ENCODE measurements at places on chromosomes 16 and 17.
A peak's percentile ranks its signal among the peaks of the same experiment; 100 is the strongest.

- DNase-seq: no peak
These were observed 45.8 kb upstream of the HELZ start for GRCh38 chr17:67290711-67291291.

DNA sequence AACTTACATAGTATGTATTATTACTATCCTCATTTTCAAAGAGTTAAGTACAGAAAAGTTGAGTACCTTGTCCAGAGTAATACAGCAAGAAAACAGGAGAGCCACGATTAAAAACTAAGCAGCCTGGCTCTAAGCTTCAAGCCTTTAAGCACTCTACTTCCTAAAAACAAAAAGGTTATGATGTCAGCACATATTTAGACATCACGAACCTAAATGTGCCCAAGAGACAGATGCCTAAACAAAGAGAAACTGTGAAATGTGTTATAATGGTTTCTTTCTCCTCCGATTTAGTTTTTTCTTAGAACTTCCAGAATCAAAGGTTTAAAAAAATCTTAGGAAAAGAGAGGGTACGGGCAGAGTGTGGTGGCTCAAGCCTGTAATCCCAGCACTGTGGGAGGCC is 151.0 kb downstream of the VPS53 start:
- no peak for DNase-seq

GRCh38 chr16:23757116-23757515 is 2.3 kb downstream of the CHP2 start:
- DNase-seq: no peak

GRCh38 chr17:81315129-81315884 is 20.2 kb upstream of the SLC38A10 start:
- DNase-seq: no peak

DNA sequence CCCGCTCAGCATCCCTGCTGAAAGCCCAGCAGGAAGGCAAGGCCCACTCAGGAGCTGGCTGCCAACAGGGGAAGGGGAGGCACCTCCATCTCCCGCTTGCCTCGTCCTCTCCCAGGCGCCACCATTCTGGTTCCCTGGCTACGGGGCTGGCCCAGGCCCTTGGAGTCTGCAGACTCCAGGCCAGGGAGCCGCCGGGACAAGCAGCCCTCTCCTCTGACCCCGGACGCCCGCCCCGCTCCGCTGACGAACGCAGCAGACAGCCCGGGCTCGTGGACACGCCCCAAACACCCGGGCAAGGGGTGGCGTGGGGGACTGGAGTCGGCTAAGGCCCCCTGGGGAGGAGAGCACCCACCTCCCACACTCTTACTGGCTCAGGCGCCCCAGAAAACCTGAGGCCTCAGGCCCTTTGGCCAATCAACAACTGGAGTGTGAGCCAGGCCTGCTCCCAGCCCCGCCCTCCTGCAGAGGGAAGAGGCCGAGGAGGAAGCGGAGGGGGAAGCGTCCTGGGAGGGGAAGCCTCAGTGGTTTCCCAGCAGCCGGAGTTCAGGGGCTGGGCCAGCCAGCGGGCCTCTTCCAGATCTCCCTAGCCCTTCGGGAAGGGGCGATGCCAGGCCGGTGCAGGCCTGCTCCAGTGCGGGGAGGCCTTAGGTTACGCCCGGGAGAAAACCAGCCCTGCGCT is 4.2 kb downstream of the MNT start:
- peak; percentile 86 for DNase-seq

DNA sequence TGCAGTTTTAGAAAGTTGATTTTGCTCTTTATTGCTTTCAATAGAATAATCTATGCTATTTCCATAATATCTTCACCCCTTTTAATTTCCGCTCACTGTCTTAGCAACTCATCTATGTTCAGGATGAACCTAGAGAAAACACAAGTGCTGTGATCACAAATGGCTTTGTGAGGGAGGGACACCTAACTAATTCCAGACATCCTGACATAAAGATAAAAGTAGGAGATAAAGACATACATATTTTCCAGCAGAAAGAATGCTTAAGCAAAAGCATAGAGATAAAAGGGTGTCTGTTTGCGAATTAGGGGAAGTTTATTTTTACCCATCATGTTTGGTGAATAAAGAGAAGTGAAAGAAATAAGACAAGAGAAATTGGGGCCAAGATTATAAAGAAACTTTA is 254.2 kb downstream of the KCNJ2 start:
- no peak for DNase-seq

DNA sequence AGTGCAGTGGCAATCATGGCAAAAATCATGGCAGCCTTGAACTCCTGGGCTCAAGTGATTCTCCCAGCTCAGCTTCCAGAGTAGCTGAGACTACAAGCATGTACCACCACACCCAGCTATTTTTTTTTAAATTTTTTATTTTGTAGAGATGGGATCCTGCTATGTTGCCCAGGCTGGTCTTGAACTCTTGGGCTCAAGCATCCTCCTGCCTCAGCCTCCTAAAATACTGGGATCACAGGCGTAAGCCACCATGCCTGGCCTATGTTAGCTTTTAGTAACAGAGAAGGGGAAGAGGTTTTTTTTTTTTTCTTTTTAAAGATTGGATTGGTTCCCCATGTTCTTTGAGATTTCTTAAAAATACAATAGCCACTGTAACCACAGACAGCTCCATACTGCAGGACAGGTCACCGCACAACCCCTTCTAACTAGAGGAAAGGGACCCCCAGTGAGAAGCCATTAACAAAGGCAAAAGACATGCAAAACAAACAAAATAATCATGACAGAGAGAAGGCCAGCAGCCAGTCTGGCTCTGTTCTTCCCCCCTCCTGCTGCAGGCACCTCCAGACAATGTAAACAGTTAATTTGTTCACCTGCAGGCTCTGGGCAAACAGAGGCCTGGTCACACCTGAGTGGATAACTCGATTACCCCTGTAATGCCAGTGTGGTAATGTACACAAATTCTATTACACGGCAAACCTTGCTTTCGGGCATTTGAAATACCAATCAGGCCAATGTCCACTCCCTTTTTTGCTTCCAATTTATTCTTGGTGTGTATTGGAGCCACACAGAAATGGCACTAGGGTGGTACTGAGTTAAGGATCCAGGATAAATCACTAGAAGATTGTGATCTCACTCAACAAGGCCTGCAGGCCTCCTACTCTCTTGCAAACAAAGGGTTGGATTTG is 52.9 kb downstream of the SNX11 start:
- no peak for DNase-seq

DNA sequence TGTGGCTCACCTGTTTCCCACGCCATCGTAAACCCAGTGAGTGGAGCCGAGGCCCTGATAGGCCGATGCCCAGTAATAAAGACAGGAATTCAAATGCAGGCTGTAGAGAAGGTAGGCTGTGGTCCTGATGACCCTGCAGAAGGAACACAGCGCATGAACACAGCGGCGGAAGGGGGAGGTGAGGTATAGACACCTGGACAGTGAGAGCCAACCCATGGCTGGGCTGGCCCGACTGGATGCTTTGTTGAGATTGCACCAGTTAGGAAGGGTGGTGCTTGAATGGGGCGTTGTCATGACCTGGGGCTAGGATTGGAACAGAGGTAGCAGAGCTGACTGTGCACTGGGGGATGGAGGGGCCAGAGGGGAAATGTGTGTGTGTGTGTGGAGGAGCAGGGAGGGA is 59.2 kb downstream of the CNGB1 start:
- no peak for DNase-seq

DNA sequence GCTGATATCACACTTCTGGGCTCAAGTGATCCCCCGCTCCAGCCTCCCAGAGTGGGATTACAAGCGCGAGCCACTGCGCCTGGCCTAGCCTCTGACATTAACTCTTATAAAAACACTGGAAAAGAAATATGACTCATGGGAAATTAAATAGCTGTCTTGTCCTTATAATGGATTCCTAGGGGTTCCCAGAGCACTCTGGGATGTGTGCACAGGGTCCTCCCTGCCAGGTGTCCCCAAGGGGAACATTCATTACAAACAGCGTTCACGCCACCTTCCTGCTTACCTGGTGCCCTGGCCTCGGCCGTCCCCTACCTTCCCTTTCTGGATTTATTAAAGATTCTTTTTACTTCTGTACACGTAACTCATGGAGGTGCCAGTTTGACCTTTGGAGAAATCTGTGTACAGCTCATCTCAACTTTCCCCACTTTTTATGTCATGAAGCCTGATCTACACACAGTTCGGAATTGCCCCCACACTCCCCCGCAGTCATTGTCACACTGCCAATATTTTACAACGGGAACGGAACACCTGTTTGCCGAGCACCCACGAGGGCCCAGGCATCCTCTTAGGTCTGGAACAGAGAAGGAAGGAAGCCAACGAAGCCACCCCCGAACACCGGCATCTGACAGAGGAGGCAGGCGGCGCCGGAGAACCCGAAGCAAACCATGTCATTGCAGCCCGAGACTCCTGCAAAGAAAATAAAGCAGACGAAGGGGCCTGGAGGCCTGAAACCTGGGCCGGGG is 39.7 kb upstream of the MEAK7 start:
- no peak for DNase-seq

DNA sequence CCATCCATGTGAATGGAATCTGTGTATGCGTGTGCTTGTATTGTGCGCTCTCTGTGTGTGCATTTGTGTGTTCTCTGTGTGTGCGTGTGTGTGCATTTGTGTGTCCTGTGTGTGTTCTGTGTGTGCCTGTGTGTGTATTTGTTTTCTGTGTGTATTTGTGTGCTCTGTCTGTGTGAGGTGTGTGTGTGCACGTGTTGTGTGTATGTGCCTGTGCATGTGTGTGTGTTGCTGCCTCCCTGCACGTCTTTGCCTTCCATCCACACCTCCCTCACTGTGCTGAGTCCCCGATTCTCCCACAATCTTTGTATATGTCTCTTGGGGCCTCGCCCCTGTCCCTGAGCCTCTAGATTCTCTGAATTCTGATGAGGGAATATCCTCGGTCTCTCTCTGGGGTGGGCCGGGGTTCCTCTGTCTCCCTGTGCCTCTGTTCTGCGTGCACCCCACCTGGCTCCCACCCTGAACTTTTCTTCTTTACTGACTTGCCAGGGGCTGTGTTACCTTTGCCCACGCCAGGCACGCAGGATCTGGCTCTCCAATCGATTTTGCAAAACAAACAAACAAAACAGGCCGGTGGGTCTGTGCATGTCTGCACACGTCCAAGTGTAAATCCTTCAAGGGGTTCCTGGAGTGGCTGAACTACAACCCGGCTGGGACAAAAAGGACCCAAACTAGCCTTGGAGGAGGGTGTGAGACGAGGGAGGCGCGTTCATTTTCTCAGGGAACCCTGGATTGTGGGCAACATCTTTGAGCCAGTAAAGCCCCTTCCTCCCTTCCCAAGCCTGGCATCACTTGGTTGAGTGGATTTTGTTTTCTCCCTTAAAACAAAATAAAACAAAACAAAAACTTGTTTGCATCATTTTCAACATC is 8.1 kb upstream of the FOXF1 start:
- DNase-seq: no peak

DNA sequence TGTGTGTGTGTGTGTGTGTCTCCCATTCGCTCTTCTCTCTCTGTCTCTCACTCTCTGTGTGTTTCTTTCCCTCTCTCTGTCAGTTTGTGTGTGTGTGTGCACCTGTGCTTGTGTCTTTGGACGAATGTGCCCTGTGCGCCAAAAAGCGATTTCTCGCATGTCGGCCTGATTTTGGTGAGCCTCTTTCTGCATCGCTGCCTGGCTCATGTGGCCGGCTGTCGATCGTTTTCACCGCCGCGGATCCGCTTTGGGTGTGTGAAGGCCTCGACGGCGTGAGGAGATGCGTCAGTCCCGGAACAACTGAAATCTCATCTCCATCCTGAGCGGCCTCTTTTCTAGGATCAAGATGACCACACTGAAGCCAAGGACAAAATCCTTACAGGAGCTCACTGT is 609.0 kb downstream of the KCNJ18 start:
- DNase-seq: no peak

DNA sequence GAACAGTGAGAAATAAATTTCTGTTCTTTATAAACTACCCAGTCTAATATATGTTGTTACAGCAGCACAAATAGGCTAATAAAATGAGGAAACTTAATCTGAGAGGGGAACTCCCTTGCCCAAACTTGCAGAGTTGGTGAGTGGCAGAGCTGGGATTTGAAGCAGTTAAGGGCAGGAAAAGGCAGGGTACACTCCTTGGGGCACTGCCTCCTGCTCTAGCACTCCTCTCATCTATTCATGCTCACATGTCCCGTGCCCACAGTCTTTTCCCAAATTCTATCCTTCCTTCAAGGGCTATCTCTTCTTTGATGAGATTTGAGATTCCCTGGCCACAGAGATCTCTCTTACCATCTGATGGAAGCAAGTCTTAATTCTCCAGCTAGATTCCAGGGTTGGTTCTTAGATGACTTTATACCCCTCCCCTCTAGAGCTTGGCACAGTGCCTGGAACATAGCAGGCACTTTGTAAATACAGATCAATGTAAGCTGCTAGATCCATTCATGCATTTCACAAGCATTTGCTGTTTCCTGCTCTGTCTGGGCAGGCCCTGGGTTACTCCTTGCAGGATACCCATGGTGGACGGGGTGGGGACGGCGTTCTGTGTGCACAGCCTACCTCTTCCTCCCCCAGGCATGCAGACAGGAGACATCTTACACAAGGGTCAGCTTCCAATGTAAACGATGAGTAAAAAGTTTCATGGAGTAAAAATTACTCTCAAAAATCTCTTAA is 39.2 kb upstream of the ABCC12 start:
- DNase-seq: no peak

DNA sequence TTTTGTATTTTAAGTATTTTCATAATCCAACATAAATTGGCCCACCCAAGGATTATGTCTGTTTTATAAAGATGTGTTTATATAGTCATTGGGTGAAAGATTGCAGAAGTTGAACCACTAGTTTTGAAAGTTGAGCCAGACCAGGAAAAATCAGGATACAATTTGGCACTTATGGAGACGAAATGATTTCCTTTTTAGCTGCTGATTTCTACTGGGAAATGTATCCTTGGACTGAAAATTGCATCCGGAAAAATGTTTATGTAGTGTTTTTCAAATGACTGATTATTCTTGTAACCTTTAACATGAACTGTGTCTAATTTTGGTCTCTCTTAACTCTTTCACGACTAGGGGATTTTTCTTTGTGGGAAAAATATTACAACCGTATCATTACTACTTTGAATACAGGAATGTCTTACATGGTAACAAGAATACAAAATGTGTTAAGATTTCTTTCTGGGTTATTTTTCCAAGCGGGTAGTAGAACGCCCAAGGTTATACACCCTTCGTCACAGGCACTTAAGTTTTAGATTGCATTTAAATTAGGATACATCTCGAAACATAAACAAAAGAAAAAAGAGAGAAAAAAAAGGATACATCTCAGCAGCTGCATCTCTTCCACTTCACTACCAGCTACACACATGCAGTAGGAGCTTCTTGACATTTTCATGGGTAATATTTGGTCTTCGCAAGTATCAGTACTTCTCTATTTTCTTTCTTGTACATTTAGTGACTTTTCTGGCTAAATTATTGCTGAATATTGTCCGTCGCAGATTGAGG is 273.0 kb upstream of the TBX2 start:
- no peak for DNase-seq
